ENCODE measurements at places on chromosomes 1 and 21.

- no peak for DNase-seq
Observed at GRCh38 chr1:163248064-163248463, 45.3 kb upstream of the RGS5 start.

GRCh38 chr1:177913762-177914540 is 55.9 kb downstream of the SEC16B start:
- no peak for DNase-seq

DNA sequence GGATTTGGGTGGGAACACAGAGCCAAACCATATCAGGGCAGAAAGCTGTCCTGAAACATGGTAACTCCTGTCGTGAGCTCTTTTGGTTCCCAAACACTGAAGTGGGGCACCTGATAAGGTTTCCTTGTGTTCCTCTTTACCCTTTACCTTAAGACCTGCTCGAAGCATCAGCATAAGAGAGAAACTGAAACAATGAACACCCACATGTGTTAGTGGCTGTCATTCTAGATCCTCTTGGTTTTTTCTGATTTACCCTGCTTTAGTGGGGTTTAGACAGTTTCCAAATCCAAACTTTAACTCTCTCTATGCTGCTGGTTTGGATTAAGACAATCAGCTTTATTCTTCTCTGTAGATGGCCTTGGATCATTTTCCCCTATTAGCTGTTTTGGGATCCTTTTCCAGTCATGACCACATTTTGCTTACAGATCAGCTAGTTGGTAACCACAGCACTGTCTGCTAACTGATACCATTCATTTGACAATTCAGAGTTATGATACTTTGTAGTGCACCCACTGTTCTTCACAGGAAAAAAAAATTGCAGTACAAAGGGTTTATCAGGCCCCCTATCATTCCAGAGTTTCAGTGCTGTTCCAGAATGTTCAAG is 975 bp upstream of the MNDA start:
- DNase-seq = no peak

DNA sequence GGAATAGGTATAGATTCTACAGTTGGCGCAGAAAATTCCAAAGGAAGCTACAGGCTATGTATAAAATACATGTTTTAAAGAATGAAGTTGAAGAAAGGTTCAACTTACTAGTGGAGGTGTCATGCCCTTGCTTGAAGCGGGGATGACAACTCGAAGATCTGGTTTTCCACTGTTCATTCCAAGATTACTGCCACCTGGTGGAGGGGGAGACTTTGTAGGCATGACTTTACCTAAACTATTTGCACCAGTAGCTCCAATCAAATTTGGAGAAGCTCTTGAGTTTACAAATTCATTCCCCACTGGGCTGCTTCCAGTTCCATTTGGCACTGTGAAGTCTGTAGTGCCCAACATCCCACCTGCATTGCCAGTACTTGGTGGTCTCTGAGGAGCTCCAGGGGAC is 81.7 kb downstream of the AXDND1 start:
- no peak for DNase-seq

- peak; percentile 50 for DNase-seq
Observed at GRCh38 chr1:45304311-45305081, 22.2 kb upstream of the HPDL start.

GRCh38 chr21:36966821-36967768 is 626 bp upstream of the HLCS start:
- no peak for DNase-seq

- no peak for DNase-seq
Observed at GRCh38 chr1:119226321-119226720, 85.9 kb upstream of the WARS2 start.

GRCh38 chr21:30582870-30583269 is 7.3 kb downstream of the KRTAP22-2 start:
- DNase-seq = no peak

- DNase-seq = no peak
Observed at GRCh38 chr1:9877962-9878361, 32.1 kb downstream of the CTNNBIP1 start.

DNA sequence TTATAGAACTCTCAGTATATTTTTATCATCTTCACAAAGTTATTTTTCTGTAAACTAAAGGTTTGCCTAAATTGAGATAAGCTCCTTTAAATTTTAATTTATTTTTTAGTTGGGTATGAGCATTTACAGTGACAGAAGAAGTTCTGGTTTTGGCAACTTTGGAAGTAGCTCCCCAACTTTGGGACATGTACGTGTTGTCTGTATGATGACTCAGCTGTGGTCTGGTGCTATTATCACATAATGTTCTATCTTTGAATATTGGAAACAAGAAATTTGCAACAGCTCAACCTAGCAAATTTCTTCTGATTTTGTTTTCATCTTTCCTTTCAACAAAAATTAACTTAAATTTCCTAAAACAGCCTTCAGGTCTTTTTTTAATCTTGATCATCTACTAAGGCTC is 46.6 kb upstream of the C1orf105 start:
- no peak for DNase-seq

DNA sequence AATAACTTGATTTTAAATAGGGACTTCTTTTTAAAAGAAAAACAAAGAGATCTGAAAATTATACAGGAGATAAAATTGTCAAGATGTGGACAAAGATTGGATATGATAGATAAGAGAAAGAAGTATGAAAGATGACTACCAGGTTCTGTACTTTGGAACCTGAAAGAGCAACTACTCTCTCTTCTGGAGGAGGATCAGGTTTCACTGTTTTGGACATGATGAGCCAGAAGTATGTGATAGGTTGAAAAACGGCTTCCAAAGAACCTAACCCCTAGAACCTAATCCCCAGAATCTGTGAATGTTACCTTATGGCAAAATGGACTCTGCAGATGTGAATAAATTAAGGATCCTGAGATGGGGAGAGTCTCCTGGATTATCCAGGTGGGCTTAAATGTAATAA is 26.2 kb downstream of the RSBN1 start:
- no peak for DNase-seq

- DNase-seq = peak; percentile 50
Observed at GRCh38 chr1:93595266-93595665, 86.4 kb downstream of the BCAR3 start.

GRCh38 chr1:91018006-91018405 is 3.8 kb downstream of the ZNF644 start:
- DNase-seq = no peak

DNA sequence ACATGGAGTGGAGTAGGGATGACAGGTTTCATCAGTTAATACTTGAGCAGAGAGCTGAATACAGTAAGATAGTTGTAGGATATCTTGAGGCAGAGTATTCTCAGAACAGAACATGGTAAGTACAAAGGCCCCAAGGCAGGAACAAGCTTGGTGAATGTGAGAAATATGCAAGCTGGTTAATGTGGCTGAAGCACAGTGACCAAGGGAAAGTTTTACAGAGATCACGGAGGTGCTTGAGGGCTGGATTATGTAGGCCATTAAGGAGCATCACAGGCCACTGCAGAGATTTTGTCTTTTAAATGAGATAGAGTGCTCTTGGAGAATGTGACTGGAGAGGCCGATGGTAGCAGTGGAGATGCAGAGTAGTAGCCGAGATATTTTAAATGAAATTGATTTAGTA is 54.0 kb upstream of the BOLA1 start:
- DNase-seq = no peak

- no peak for DNase-seq
Observed at GRCh38 chr1:118960026-118960561, 28.0 kb downstream of the TBX15 start.

- DNase-seq = no peak
Observed at GRCh38 chr1:50343323-50343722, 79.9 kb downstream of the DMRTA2 start.

DNA sequence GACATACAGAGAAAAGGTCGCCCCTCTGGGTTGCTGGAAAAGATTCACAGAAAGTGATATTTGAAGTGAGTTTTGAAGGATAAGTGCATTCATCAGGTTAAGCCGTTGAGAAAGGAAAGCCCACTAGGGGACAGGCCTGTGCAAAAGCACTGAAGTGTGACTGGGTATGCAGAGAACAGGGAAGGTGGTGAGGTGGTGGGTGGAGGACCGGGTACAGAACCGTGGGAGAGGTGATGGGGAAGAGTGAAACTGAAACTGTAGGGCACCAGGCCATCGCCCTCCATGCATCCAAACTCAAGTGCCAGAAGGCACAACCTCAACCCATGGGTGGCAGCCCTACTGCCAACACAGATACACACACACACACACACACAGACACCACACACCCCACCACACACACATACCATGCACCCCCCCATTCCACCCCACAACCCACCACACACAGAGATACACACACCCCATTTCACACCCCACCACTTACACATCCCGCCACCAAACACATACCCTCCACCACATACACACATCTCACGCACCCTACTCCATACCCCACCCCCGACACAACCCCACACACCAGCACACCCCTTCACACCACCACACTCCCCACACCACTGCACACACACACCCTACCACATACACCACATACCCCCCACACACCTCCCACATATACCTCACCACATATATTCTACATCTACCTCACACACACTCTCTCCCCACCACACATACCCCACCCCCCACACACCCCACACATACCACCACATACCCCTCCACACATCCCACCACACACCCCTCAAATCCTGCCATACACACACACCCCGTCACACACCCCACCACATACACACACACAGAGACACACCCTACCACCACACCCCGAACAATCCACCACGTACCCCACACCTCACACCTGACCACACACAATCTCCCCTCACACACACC is 59.0 kb downstream of the TSEN15 start:
- no peak for DNase-seq

DNA sequence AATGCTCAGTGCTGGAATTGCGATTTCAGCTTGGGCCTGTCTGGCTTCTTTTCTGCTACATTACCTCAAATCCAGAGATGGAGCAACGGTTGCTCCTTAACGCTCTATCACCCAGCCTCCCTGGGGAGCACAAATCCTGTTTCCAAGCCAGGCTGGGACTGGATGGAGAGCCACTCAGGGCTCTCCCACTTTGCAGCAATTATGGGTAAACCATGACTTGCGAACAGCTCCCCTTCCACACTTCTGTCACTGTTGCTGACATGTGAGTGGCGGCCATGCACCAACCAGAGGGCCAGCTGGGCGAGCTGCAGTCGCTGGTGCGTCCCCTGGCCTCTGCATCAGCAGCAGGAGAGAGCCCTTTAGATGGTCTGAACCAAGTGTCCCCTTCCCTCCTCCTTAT is 65.1 kb upstream of the RAB4A start:
- no peak for DNase-seq

DNA sequence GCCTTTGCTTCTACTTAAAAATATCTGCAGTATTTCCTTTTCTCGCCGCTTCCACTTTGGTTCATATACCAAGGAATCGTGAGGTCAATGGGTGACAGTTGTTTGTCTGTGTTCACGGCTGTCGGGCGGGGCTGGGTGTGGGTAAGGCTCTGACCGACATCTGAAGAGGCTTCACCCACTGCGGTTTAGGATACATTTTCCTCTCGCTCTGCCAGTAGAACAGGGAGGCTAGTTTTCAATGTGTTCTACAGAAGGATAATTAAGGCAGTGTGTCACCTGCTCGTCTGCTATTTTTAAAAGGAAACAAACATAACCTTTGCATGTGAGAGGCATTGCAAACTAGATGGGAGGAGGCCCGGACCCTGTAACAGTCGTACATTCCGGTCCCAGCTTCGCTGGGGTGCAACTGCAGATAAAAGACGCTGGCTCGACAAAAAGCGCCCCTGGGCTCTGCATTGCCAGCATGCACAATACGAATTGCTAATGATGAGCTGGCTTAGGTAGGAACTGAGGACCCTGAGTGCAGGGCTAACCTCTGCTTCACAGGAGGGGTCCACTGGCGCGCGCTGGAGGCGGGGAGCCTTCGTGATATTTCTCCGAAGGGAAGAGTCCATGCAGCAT is 8.5 kb upstream of the ERG start:
- DNase-seq = peak; percentile 60

GRCh38 chr1:237894131-237894530 is 3.4 kb upstream of the ZP4 start:
- no peak for DNase-seq

GRCh38 chr1:3910857-3911845 is 11.1 kb upstream of the C1orf174 start:
- DNase-seq = peak; percentile 83

- no peak for DNase-seq
Observed at GRCh38 chr1:154453574-154454352, 48.3 kb upstream of the TDRD10 start.

DNA sequence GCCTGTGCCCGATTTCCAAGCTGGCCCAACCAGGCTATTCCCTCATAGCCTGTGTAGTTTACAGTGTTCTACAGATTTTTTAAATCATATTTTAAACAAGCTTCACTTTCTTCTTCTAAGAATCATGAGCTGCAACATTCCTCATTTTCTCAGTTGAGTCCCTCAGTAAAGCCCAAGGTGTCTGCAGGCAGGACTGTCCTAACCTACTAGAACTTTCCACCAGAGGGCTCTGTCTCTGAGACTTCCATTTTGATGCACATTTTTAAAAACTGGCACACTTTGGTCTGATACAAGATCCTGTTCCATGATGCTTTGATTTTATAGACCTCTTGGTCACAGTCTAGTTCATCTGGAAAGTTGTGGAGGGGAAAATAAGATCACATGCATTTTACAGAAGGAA is 21.6 kb upstream of the SLAMF6 start:
- no peak for DNase-seq

DNA sequence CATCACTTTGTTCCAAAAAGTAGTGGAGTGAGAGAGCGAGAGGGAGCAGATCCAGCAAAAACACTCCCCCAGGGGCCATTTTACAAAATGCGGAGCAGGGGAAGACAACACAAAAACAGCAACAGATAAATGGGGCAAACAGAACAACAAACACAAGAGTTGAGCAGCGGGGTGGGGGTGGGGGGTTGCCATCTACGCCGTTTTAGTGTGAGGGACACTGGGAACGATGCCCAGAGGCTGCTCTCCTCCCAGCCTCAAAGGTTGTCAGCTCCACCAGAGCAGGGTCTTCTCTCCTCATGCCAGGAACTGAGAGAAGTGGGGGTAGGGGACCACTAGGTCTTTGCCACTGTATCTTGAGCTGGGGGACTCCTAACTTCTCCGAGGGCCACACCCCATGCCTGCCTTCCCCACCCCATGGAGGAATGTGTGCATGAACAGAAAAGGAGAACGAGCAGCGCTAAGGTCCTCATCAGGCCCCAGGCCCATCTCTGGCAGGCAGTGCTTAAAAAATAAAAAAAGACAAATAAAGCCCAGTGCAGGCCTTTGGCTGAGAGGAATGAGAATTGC is 1.3 kb upstream of the PBXIP1 start:
- no peak for DNase-seq

DNA sequence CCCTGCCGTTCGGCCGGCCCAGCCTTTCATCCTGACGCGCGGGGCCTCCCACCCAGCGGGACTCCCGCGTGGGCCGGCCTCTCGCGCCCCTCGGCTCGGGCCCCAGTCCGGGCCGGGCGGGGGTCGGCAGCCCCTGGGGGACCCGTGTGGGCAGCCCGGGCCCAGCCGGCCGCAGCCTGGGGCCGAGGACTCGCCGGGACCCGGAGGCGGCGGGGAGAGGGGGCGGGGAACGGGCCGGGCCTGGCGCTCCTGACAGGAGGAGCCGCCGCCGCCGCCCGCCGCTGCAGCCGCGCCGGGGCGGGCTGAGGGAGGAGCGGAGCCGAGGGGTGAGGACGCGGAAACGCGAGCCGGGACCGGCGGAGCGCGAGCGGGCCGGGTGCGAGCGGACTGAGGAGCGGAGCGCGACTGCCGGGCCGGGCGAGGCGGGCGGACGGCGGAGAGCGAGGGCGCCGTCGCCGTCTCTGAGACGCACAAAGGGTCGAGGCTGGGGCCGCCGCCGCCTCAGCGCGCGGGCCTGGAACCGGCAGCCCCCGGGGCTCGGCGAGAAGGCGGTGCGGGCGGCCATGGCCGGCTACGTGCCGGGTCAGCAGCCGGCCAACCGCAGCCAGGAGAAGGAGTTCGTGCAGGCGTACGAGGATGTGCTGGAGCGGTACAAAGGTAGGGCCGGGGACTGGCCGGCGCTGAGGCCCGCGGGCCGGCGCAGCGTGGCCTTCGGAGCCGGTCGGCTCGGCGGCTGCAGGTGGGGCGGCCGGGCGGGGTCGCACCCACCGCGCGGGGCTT is 79.1 kb downstream of the NDUFS5 start:
- peak; percentile 79 for DNase-seq

Data from right forelimb (tissue), 1 donor.